ENCODE measurements at places on chromosomes 12 and 14. TPM values are rescaled to one million over a fixed set of nuclear protein-coding genes. Genes with fewer than 3 reads are reported as not detected.

CPM gene
- 5.7 TPM for total RNA-seq

LMO3 gene
- total RNA-seq, result not detected

MGP gene
- not detected for total RNA-seq

WSB2 gene
- total RNA-seq, result 61.0 TPM

OR4E1 gene
- total RNA-seq, result not detected

CDKN1B gene
- total RNA-seq, result 17.5 TPM
